ENCODE measurements at places on chromosomes 7 and 10.

DNA sequence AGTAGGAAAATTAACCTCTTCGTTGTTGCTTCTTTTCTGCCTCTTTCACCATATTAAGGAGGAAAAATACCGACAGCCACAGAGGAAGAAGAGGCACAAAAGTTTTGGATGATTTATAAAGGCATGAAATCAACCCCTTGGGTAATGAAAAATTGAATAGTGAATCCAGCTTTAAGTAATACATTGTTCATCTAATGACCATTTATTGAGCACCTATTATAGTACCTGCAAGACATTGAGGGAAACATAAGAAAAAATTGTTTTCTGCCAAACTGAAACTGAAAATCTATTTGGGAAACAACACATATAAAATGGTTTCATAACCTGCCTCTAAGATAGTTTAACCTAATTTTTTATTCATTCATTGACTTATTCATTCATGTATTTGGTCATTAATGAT, 8.2 kb downstream of the ECHDC3 start:
- no peak for DNase-seq

DNA sequence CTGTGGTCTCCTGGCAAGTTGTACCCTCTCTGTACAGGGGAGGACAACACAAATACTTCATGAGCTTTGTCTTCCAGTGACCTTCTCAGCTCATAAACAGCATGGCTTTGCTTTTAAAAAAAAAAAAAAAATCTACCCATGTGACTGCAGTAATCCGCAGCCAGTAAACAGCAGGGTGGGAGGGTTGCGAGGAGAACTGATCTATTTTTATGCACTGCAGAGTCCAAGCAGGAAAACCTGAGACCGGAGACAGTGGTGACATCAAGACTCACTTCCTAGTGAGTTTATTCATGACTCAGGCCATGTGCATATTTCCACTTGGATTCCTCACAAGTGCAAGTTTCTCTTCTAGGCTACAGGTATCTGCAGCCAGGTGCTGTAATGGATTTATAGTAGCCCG, 127.9 kb downstream of the NRF1 start:
- peak; percentile 32 for DNase-seq

DNA sequence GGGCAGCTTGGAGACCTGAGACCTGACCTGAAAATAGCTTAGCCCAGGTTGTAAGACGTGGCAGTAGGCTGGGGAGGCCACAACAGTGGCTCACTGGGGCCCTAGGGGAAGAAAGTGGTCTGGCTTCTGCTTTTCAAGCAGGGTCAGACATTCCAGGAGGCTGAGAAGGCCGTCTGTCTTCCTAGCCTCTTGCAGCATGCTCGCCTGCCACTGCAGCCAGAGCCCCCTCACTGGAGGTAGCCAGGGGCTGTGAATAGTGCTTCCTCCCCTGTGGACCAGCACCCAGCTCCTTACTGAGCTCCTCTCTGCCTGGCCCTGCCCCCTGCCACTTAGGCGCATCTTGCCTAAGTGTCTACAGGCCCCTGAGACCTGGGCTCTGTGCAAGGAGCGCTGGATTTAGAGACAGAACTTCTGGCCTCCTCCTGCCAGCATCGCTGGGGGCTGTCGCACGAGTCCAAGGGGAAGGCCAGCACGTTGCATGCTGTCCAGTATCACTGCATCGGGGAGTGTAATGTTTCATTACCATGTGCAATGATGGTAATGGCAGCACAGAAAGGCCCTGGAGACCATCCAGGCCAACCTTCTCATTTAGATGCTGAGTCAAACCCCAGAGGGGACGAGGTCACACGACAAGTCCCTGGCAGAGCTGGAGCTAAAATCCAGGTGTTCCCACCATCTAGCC, 12.7 kb downstream of the ZMIZ1 start:
- DNase-seq: no peak

DNA sequence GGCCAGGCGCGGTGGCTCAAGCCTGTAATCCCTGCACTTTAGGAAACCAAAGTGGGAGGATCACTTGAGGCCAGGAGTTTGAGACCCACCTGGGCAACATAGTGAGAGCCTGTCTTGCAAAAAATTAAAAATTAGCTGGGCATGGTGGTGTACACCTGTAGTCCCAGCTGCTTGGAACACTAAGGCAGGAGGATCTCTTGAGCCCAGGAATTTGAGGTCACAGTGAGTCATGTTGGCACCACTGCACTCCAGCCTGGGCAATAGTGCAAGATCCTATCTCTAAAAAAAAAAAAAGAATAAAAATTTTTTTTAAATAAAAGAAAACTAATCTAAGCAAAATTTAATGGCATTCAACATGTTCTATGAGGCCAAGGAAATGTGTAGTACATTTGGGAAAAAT, 44.9 kb upstream of the UBN2 start:
- DNase-seq: no peak

DNA sequence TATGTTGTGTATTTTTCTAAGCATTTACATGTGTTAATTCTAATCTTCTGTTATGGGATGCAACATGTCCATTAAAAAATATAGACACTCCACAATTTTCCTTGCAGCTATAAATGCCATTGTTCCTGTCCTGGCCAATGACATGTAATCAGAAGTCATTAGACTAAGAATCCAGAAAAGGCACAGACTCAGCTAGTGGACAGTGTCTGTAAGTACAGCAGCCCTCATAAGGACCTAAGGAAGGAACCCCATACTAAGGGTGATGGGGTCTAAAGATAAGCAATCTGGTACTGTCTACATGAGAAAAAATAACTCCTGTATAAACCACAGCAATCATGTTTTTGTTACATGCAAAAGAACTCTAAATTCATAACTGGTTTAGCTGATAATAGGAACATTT, 115.9 kb downstream of the GPR85 start:
- no peak for DNase-seq

DNA sequence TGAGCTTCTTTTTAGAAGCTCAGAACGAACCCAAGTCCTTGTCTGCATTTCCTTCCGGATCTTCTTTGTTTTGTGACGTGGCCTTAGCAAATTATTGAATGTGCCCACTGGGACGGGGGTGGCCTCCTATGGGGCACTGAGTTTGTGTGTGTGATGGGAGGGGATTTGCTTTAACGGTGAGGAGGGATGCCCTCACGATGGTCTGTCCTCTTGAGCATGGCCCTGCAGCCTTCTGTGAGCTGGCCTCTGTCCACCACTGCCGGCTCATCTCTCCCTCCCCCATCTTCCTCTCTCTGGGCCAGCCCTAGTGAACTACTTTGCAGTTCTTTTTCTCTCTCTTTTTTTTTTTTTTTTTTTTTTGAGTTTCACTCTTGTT, 62.9 kb upstream of the MKRN1 start:
- no peak for DNase-seq

DNA sequence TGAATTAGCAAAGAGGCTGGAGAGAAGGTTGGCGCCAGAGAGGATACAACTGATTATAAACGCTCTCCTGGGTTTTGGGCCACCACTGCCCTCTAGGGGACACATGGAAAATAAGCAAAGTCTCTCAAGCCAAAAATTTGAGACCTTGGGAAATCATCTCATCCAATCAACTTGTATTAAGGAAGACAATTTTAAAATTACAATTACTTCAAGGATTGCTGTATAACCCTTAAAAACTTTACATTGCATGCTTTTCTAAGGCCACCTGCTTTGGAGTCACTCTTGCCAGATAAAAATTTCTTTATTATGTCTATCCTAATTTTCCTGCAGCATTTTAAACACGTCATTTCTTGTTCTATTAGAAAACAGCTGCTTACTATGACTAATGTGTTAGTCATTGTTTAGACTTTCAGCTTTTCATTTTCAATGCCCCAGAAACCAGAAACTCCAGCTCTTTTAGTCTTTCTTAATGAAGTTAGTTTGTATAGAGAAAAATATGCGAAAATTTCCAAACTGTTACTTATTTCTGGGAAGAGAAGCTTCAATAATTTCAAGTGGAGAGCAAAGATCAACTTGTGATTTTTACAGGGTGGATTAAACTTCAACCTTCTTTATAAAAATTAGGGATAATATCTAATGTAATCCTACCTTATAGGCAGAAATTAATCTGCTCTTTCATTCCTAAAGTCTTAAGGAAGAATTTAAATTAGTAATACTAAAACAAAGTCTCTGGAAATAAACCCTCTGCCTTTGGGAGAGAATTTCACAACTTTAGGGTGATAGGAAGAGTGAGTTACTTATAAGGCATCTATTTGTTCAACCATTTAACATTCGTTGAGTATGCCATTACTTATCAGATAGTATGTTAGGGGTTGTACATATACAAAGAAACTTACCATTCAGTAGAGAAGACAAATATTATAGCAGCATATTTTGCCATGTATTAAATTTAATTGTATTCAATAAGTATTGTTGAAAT, 20.6 kb upstream of the RHOBTB1 start:
- DNase-seq: peak; percentile 60

GRCh38 chr7:130493275-130493873, 1.5 kb downstream of the MEST start:
- DNase-seq: no peak

Measured in left renal pelvis (tissue), 4 donors.